ENCODE measurements at places on chromosomes 7 and 10.

- no peak for DNase-seq
Measured at GRCh38 chr7:1234881-1235500, 2.3 kb downstream of the UNCX start.

DNA sequence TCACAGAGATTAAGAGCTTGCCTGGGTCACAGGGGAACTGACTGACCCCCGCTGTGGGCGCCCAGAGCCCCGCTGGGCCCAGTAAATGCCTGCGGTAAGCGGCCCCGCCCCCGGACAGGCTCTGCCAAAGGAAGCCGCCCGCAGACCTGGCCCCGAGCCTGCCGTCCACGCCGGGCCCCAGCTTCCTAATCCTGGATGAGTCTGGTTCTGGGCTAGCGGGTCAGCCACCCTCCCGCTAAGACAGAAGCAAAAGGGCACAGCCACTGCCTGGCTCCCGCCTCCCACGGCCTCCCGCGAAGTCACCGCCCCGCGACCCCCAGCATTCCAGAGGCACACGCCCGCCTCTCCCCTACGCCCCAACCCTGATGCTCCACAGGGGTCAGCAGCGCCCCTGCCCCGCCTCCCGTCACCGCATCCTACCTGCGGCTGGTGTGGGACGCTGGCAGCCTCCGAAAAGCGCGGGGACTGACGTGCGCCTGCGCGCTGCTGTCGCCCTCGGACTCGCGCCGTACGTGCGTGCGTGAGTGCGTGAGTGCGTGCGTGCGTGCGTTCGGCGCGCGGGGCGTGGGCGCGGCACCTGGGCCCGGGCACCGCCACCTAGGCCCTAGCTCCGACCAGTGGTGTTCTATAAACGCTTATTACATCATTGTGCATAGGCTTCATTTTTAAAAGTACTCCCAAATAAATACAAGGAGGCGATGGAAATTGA, at the start of gene FIGNL1:
FIGNL1 (minus strand) TSS at position 470 of the 709 bp plus-strand sequence. CDS start 3,063 bp downstream, outside the sequence.
- peak; percentile 63 for DNase-seq

- no peak for DNase-seq
Measured at GRCh38 chr7:140876519-140877248, 48.0 kb downstream of the BRAF start.

DNA sequence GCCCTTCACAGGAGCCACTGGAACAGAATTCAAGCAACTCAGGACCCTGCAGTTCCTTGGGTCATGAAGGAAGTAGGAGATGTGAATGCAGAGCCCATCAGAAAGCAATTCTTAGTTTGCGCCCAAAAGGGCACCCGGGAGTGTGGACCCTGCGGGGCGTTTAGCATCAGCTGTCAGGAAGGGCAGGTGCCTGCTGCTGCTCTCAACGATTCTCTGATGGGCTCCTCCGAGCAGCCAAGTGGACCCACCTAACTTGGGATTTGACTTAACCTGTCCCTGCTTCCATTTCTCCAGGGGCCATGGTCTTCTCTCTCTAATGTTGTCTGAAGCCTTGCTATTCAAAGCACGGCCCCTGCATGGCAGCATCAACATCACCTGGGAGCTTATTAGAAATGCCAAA, 17.1 kb downstream of the CPA5 start:
- DNase-seq, result no peak

DNA sequence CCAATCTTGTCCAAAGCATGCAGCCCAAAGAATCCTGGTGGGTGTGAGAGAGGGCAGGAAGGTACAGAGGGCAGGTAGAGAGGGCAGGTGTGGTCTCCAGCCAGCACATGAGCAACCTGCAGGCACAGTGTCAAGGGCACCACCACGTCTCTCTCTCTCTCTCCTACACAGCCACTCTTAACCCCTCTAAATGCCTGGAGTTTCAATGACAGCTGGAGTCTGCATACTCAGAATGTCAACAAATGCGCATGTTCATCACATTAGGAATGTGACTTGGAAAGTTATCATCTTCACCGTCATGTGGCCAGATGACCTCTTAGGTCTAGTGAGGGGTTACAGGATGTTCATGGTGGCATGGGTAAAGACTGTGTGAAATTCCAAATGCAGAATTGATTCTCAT, 456.8 kb downstream of the SORCS1 start:
- DNase-seq, result no peak

All from stimulated activated CD8-positive, alpha-beta memory T cell treated with anti-CD3 and anti-CD28 coated beads, Interleukin-7, amount 100 ng/mL, for 1 hour (primary cell).